ENCODE measurements at places on chromosomes 7 and 10.

DNA sequence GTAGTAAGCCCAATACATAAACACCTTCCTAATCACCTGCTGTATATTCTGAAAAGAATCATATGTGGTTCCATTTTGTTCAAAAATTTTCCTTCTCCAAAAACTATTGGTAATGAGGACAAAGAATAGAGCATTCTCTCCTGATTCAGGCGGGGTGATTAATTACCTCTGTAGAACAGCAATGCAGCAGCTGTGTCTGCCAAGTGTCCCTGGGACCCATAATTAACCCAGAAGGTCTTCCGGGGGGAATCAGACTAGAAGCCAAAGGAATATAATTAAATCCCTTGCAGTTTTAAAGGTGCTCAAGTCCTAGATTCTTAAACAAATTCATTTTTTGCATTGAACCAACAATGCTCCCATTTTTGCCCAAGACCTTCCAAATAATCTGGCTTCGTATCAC, 60.3 kb upstream of the ABLIM1 start:
- DNase-seq, result no peak

DNA sequence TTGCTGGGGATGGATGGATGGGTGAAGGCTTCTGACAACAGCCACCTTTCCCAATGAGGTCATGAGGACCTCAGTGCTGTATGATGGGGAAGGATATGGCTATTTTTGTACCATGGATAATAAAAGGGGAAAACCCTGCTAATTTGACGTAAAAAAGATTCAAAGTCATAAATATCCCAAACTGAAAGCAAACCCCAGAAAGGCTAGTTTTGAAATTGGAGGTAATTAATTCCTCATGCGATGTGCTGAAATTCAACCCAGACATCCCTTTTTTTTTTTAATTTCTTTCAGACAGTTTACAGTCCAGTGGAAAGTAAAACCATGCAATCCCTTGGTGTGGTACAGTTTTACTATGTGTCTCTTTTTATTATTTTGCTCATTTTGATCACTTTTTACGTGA, 254.5 kb upstream of the BMPER start:
- no peak for DNase-seq

DNA sequence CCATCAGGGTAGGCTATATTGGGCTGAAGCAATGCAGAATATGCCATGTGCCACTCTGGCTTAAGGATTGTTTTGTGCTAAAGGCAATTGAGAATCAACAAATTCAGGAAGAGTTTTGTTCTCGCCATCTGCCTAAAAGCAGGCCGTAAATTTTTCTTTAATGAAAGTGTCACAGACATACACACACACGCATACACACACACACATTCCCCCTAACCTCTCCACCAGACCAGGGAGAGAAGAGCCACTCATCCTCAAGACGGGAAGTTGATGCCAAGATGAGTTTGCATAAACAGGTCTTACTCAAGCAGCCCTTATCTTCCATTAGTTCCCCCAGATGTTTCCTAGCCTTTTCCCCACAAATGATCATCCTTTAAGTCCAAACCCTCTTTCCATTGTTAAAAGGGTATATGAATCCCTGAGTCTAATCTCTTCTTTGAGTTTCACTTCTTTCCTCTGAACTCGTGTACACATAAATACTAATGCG, 59.6 kb upstream of the TRIM24 start:
- DNase-seq, result no peak

DNA sequence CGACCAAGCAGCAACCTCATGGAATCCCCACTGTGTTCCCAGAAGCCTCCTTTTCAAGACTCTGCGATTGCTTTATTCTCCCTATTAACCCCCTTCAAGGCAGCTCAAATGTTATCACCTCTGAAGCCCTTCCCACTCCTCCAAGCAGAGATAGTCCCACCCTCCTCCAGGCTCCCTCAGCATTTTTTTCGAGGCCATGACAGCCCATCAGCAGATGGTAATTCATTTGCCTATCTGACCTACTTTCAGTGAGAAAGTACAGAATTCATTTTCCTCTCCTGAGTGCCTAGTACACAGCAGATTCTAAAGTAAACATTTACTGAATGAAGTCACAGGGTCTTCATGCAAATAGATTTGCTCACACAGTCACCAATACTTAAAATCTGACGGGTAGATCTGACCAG, 47.8 kb downstream of the HERPUD2 start:
- no peak for DNase-seq

DNA sequence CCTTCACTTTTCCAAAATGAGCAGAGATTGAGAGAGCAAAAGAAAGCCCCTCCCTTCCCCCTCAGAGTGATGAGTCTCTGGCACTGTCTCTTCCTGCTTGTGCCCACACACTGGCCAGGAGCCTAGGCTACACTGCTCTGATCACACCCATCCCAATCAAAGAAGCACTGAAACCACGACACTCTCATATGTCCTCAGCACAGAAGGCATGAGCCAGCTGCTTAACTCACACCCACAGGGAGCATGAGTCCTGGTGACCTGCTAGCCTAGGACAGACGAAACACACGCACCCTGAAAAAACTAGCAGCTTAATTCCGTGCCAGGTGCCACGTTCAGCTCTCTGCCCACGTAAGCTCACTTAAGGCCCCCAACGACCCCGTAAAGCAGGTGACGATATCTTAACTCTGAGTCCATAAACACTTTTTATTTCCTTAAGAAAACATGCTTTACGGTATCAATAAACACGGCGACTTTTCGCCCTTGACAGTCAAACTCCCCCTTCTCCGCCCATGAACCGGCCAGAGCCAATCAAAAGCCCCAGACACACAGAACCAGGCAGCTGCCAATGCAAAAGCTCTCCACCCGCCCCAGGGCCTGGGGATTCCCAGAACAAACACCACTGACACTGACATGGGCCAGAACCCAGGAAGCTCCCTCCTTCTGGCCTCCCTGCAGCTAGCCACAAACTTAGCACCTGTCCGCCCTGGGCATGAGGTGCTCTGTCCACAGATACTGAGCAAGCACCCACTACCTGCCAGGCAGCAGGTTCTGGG, 69.0 kb downstream of the TNRC18 start:
- DNase-seq, result peak; percentile 63

GRCh38 chr7:74178632-74179031, 4.5 kb downstream of the EIF4H start:
- no peak for DNase-seq

DNA sequence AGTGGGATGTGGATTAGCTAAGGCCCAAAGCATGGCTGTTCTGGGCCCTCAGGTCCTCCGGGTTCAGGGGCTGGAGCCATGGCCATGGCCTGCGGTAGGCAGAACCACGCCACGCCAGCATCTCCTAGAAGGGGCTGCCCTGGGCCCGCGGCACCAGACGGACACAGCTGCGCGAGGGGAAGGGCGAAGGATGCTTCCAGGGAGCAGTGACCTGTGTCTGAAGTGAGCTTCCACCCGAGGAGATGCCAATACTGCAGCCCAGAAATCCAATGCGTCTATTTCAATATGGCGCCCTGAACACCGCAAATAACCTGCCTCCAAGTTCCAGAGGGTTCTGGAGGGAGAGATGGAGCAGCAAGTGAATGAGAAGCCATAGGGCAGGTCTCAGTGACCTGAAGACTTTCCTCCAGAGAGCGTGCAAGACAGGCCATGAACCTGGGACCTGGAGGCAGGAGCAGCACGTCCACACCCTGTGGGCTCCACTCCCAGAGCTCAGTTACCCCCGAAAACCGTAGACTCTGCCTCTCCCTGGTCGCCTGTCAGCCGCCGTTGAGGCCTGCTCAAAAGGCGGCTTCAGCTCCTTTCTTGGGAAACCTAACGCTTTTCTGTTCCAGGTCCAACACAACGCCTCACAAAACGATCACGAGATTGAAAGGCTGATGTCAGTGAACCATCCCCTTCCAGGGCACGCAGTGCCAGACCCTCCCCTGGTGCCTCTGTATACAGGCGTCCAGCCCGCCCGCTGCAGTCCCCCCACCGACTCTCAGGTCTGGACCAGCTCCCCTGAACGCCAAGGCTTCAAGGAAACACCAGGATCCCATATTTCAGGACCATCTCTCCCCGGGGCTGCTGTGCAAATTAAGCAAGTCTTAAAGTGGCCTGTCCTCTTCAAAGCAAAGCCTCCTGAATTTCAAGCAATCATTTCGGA, 37.4 kb downstream of the AMZ1 start:
- DNase-seq, result no peak

DNA sequence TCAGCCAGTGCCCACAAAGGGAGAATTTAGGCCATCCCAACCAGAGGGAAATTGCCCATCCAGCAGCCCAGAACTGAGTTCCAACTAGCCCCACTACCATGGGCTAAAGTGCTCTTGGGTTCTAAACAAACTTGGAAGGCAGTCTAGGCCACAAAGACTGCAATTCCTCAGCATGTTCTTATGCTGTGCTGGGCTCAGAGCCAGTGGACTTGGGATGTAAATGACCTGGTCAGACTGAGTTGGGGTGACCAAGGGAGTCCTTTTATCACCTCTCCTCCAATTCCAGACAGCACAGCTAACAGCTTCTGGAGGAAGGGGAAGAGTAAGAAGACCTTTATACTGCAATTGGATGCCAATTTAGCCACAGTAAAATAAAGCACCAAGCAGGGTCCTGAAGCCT, 607.2 kb upstream of the KCND2 start:
- no peak for DNase-seq

DNA sequence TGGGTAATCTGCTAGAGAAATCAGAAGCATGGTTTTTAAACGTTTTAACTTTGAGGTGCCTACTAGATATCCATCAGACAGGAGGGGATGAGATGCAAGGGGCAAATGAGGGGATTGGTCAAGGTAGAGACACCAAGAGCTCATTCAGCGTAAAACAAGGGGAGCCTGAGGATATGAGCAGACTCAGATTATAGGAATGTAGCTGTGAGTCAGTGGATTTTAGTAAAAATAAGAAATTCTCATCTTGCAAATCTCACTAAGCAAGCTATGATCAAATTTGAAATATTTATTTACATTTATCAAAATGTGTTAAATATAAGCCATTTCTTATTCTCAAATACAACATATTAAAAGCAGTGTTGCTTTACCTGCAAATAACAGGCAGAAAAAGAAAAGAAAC, 21.4 kb upstream of the TFEC start:
- DNase-seq, result no peak

- peak; percentile 19 for DNase-seq
Observed at GRCh38 chr10:89367529-89367928, 10.3 kb upstream of the IFIT1B start.

GRCh38 chr10:24292304-24293293, 83.7 kb downstream of the KIAA1217 start:
- DNase-seq, result no peak

DNA sequence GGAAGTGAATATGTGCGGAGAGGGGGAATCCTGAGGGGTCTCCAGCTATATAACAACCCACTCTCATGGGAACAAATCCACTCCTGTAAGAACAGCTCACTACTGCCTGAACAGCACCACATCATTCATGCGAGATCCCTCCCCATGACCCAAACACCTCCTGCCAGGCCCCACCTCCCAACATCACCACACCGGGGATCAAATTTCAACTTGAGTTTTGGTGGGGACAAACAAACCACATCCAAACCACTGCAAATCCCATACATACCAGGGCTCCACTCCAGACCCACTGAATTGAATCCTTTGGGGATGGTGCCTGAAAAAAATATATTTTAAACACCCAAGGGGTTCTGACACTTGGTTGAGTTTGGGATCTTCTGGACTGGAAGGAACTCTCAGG, 181.5 kb upstream of the PLXNA4 start:
- DNase-seq, result no peak

DNA sequence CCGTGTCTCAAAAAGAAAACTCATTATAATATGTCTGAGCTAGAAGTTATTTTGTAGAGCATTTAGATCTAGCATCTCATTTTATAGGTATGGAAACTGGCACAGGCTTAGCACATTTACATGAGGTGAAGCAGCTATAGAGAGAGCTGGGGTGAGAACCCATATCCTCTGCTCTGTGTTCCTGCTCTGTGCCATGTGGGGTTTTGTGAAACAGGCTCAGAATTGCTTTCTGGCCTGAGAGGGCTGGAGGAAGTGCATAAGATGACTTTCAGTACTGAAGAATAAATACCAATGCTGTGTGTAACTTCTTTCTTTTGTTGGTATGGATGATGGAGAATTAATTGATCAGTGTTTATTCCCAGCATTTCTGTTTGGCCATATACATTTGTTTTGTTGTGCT, 159.1 kb downstream of the LRRC4 start:
- DNase-seq, result no peak

GRCh38 chr7:2393706-2394105, 9.7 kb upstream of the CHST12 start:
- DNase-seq, result no peak

DNA sequence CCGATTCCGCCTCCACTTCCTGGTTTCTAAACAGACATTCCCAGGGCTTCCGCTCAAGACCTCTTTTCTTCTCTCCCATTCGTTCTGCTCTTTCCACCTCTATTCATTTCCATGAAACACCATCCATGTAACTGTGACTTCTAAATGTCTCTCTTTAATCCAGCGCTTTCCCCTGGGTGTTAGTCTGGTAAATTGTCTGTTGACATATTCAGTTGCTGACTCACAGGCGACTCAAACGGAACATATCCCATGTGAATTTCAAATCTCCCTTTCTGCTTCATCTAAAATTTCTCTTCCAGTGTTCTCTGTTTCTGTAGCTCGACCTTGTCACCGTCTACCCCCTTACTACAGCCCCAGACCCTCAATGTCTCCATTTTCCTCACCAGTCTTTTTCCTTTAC, 119.1 kb downstream of the PFKFB3 start:
- no peak for DNase-seq

- peak; percentile 42 for DNase-seq
Observed at GRCh38 chr7:66921918-66922486, 977 bp downstream of the TMEM248 start.

DNA sequence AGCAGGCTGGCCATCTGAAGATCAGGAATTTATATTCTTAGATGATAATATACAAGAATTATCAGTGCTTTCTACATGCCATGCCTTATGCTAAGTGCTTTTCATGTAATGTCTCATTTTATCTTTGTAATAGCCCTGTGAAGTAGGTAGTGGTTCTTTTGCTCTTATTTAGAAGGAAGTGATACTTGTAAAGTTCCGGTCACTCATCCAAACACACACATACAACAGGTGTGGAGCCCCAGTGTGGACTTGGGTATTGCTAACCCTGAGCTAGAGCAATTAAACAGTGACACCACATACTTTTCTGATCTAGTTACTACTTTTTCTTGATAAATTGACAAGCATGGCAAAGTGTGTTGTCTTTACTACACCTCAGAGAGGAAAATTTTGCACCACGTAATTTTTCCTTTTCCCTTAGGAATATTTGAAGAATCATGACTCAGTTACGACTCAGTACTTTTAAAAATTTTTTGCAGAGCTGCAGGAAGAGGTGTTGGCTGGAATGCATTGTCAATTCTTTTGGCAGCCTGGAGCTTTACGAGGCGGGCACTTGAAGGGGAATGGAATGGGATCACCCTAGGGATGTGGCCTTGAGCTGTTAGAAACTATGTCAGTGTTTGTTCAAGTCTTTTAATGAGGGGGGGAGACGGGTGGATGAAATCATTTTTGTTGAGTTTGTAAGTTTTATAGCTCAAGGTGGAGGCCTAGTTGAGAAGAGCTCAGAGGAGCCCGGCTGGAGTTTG, 212.5 kb upstream of the CELF2 start:
- no peak for DNase-seq

GRCh38 chr7:20200361-20200760, 16.8 kb downstream of the MACC1 start:
- DNase-seq, result no peak

- DNase-seq, result no peak
Observed at GRCh38 chr10:86127274-86127819, 239.2 kb downstream of the GRID1 start.

- no peak for DNase-seq
Observed at GRCh38 chr7:36283181-36283580, 106.5 kb upstream of the ANLN start.
